ENCODE measurements at places on chromosomes 4 and X.

GRCh38 chrX:18065956-18066355 lies 154.7 kb downstream of the BEND2 start:
- DNase-seq = peak; percentile 2

GRCh38 chr4:137700072-137700471 lies 167.8 kb upstream of the PCDH18 start:
- DNase-seq = no peak

GRCh38 chr4:182475539-182475938 lies 232.3 kb downstream of the TENM3 start:
- no peak for DNase-seq

- DNase-seq = peak; percentile 13
These were observed 349.8 kb upstream of the CPEB2 start for GRCh38 chr4:14652522-14652921.

GRCh38 chr4:55363691-55364351 lies 17.8 kb downstream of the SRD5A3 start:
- no peak for DNase-seq

DNA sequence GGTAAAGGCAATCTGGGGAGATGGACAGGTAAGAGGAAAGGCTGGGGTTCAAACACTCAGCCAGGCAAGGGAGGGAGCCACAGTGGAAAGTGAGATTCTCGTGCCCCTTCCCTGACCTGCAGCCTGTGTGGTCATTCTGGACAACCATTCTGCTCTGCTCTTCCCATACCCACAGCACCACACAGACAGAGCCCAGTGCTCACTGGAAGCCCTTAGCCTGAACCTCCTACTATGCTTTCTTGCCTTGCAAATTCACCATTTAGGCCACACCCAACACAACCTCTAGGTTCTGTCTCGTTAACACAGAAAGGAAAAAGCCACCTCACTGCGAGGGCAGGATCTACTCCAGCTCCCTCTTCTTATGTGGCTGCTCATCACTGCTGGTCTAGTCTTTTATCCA lies 92.7 kb downstream of the SHISA3 start:
- no peak for DNase-seq

Data from NCI-H2029 (cell line).